Activated gamma-delta T cell (primary cell): ENCODE measurements at places on chromosomes 1 and 21.

DNA sequence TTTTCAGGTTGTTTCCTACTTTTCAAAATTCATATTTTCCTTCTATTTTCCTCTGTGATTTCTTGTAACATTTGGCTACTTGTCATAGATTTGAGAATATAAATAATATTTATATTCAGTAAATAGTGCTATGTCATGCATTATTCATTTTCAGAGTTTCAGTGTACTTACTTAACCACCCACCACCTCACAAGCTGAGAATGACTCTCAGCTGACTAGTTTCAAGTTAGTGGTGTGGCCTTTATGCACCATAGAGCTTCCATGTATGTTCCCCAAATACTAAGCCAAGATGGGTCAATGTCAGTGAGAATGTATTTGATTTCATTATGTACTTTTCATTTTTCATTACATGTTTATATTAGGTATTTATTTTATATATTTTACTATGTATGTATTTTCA, 56.9 kb upstream of the RGS1 start:
- DNase-seq: no peak

DNA sequence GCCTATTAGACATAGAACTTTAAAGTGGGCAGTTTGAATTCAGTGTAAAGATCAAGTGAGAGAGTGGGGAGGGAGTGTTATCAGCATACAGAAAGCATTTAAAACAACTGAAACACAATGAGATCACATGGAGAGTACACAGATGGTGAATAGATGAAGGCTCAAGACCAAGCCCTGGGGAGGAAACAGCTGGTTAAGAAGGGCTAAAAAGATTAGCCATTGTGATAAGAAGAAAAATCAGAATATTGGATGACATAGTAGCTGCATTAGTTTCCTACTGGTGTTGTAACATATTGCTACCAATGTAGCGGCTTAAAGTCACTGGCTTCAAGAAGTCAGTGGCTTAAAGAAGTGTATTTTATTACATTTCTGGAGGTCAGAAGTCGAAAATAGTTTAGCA, 443.4 kb upstream of the RGS18 start:
- no peak for DNase-seq

DNA sequence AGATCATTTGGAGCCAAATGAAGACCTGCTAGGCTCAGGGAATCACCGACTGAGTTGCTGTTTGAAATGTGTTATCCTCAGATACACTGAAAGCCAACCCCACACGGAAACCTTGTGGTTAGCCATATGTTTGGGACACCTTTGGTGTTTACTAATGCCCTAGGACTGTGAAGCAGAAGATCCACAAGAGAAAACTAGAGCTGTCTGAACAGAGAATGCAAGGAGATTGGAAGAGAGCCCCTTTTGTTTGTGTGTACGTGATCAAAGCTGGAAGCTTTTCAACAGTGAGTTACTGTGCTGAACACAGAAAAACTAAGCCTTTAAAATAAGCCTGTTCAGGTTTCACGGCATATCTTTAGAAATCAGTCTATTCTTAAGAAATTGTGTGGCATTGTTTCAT, 908.2 kb upstream of the ADGRL2 start:
- DNase-seq: no peak

DNA sequence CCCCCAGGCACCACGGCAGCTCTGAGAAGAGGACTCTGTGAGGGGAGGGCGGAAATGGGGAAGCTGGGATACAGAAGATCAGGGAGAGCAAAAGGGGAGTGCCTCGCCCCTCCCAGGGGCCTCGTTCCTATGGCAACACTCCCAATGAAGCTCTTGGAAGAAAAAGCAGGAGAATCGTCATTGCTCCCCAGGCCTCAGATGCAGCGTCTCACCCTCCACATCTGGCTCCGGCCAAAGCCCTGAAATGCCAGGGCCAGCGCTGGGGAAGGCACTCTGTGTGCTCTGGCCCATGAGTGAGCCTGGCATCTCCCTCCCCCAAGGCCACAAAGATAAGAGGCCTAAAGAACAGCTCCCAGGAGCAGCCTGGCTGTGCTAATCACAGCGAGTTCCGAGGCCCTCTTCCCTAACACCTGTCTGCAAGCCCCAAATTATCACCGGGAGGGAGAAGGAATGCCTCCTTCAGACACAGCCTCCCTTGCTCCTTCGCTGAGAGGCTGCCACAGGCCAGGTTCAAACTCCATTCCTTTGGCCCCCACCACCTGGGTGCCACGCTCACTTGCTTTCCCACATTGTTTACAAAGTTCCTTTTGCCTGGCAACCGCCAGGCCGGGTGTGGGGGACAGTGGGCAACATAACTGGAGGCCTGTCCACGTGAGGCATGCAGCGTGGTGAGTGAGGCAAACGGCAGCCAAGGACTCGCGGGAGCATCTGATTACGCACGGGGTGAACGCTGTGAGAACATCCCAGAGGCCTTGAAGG, 27.8 kb downstream of the ECE1 start:
- no peak for DNase-seq

- no peak for DNase-seq
Measured at GRCh38 chr21:44253832-44254710, 7.6 kb downstream of the DNMT3L start.

- no peak for DNase-seq
Measured at GRCh38 chr1:243447347-243447746, 191.5 kb downstream of the SDCCAG8 start.

DNA sequence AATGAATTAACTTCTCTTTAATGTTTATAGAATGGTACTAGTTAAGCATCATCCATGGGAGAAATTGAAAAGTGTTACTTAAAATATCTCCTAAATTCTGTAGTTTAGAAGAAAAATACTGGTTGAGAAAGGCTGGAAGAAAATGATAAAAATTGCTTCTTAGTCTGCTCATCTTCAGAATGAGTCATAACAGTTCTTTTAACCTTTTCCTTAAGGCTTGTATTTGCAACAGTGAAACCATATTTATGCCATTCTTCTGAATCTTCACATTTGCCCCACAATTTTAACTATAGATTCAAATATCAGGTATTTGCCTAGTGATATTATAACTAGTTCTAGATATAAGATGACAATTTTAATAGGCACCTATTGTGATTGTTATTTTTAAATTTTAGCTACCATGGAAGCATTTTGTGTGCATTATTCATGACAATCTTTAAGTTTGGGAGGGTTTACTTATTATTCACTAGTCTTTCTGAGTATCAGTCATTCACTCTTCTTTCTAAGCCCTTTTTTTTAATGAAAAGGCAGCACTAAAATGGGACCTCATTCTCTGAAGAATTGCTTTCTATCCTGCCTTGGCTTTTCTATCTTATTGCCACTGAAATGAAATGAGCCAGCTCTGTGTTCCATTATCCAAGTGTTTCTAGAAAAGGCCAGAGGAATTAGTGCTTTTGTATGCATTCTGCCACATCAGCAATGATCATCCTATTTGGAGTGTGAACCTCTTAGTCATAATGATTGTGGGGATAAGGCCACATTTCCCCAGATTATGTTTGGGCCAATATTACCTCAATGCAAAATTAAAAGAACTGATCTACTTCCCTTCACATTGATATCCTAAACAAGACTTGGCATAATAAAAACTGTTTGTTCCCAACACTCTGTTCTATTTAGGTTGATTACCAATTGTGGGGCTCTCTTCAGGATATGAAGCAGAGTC, 58.4 kb downstream of the SAMSN1 start:
- DNase-seq: no peak

GRCh38 chr1:203039609-203040512, 13.6 kb downstream of the PPFIA4 start:
- no peak for DNase-seq
